ENCODE measurements at places on chromosomes 12 and 14.

DNA sequence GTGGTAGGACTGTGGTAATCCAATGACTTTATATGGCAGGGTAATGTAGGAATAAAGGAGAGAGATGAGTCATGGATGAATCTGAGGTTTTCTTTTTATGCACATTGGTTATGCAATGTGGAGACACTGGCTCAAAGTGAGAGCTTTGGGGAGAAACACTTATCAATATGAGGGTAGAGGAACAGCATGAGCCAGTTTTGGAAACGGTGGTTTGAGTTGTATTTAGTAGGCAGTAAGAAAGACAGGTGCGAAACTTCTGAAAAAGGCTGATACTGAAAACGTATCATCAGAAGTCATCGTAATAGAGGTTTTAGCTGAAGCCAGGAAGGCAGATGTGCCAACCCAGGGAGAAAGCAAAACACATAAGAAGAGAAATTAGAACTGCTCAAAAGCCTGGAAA lies 854.8 kb upstream of the SEL1L start:
- no peaks in the 10 kb centered on the region for H3K36me3 ChIP-seq
- no peaks in the 10 kb centered on the region for H3K27me3 ChIP-seq
- H3K4me3 ChIP-seq, result no peak overlapping the region
- no peaks in the 10 kb centered on the region for H3K4me1 ChIP-seq
- DNase-seq, result no peak

GRCh38 chr12:124744659-124745464 lies 118.8 kb downstream of the SCARB1 start:
- H3K4me3 ChIP-seq, result no peak overlapping the region
- H3K27ac ChIP-seq, result no peak overlapping the region
- H3K4me1 ChIP-seq, result peaks cover 7% of the 10 kb centered on the region
- peak; percentile 38 for DNase-seq

GRCh38 chr12:41919048-41919447 lies 225.6 kb downstream of the GXYLT1 start:
- no peaks in the 10 kb centered on the region for H3K36me3 ChIP-seq
- no peaks in the 10 kb centered on the region for H3K4me1 ChIP-seq
- H3K4me3 ChIP-seq, result no peak overlapping the region

GRCh38 chr14:32078023-32078857 lies 1.1 kb downstream of the ARHGAP5 start:
- H3K4me3 ChIP-seq, result peak overlapping the region; percentile 95
- H3K27me3 ChIP-seq, result peaks cover 4% of the 10 kb centered on the region
- H3K27ac ChIP-seq, result peak overlapping the region; percentile 84
- peaks cover 36% of the 10 kb centered on the region for H3K4me1 ChIP-seq
- H3K36me3 ChIP-seq, result no peaks in the 10 kb centered on the region

GRCh38 chr14:71139294-71139946 lies 232.2 kb downstream of the PCNX1 start:
- no peaks in the 10 kb centered on the region for H3K27me3 ChIP-seq
- no peak for DNase-seq
- no peak overlapping the region for H3K27ac ChIP-seq
- H3K4me3 ChIP-seq, result no peak overlapping the region
- peaks cover 24% of the 10 kb centered on the region for H3K4me1 ChIP-seq

- H3K4me1 ChIP-seq, result no peaks in the 10 kb centered on the region
- no peak for DNase-seq
- no peaks in the 10 kb centered on the region for H3K27me3 ChIP-seq
- no peak overlapping the region for H3K27ac ChIP-seq
Measured at GRCh38 chr12:102869571-102869970, 47.5 kb downstream of the PAH start.

DNA sequence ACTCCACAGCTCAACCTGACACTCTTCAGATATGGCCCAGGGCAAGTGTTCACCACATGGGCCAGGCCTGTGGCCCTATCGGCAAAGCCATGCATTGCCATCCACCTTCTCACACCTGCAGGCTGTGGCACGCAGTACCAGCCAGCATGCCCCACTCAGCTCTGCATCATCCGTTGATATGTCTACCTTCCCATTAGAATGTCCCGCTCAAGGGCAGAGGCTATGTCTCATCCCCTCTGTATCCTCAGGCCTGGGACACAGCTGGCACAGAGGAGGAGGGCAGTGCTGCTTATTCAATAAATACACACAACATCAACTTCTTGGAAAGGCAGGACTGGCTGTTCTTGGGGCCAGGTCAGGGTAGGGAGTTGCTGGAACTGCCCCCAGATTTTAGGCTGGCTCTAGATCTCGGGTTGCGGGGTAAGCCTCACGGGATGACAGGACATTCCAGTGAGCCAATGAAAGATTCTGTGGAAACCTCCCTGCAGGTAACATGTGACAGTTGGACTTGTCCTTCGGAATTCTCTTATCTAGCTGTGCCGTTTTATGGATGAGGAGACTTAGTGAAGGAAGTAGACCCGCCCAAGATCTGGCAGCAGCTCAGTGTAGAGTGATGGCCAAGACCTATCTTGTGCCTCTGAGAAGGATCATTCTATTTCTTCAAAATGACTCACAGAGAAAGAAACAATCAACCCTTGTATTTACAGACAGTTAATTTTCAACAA lies 25.6 kb downstream of the SYNE3 start:
- no peak overlapping the region for H3K4me3 ChIP-seq
- DNase-seq, result no peak
- no peaks in the 10 kb centered on the region for H3K4me1 ChIP-seq
- H3K27ac ChIP-seq, result no peak overlapping the region

DNA sequence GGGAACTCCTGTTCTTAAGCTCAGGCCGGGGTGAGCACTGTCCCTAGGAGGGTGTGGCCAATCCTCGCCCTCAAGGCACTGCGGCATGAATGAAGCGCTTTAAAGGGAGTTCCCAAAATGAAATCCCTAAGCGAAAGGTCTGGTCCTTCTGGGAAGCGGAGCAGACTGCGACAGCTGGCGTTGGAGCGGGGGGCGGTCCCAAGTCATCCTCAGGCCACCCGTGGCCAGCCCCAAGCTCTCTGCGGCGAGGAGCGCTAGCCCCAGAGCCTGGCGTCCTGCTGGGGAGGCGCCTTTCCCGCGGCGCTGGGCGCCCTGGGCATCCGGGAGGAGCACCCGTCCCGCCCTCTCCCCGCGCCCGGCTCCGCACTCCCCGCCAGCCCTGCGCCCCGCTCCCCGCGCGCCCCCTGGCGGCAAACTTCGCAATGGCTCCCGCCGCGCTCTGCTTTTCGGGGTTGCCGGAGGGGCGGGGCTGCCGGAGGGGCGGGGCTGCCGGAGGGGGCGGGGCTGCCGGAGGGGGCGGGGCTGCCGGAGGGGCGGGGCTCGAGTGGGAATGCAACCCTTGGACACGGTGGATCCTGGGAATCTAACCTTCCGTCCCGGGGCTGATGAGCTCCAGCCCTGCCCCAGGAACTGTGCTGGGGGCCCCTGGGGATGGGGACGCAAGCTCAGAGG lies 25.4 kb downstream of the ZBTB42 start:
- H3K27me3 ChIP-seq, result no peaks in the 10 kb centered on the region
- peak; percentile 84 for DNase-seq
- peaks cover 8% of the 10 kb centered on the region for H3K4me1 ChIP-seq
- H3K27ac ChIP-seq, result no peak overlapping the region
- no peaks in the 10 kb centered on the region for H3K36me3 ChIP-seq
- H3K4me3 ChIP-seq, result peak overlapping the region; percentile 51

DNA sequence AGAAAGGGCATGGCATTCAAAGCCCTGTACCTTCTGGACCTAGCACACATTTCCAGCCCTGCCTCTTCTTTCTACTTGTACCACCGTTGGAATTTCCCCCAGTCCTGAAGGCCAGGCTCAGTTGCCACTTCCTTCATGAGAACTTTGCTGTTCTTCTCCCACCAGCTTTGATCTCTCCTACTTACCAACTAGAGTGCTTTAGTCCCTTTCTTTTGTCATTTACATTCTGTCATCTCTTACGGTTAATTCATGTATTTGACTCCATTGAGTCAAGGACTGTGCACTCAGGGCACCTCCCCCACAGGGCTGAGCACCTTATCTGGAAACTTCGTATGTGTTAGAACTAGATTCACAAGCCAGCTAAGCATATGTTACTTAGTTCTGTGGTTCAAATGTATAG lies 26.3 kb downstream of the BICDL1 start:
- no peaks in the 10 kb centered on the region for H3K36me3 ChIP-seq
- no peak for DNase-seq
- no peak overlapping the region for H3K4me3 ChIP-seq
- H3K27me3 ChIP-seq, result no peaks in the 10 kb centered on the region

DNA sequence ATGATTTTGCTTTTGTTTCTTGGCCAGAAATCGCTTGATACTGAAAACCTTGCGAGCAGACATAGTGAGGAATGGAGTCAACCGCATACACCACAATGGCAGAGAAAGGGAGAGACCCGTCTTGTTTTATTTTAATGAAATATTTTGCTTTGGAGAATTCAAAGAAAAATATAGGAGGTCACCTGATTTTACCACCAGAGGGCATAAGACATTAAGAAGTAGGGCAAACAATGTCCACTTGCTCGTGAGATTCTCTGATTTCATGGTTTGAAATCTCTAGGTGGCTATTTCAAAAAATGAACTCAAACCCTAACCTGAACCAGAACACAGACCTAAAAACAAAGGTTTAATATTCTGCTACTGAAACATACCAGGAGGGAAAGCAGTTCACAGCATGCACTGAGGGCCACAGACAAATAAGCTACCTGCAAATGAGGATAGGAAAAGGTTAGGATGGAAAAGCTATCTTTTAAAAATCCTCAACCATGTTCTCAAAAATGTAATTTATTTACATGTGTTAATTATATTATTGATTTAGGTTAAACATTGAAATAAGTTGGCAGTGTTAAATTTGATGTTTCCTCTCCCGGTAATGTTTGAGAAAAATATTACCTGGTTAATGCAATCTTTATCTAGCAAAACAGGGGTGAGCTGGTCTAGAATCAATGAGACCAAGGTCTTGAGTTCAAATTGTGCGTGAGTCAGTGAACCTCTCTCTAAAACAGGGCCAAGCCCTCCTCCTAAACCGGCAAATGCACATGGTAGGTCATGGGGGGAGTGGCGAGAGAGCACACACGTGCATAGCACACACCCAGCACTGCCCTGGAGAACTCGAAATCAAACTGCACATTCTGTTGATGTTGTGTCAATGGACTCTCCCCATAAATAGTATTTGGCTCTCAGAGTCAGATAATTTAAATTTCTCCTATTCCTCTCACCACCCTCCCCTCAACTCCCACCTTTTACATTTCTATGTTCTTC lies 12.5 kb downstream of the IFNG-AS1 start:
- no peak overlapping the region for H3K4me3 ChIP-seq
- no peaks in the 10 kb centered on the region for H3K27me3 ChIP-seq
- H3K27ac ChIP-seq, result no peak overlapping the region
- no peaks in the 10 kb centered on the region for H3K36me3 ChIP-seq

DNA sequence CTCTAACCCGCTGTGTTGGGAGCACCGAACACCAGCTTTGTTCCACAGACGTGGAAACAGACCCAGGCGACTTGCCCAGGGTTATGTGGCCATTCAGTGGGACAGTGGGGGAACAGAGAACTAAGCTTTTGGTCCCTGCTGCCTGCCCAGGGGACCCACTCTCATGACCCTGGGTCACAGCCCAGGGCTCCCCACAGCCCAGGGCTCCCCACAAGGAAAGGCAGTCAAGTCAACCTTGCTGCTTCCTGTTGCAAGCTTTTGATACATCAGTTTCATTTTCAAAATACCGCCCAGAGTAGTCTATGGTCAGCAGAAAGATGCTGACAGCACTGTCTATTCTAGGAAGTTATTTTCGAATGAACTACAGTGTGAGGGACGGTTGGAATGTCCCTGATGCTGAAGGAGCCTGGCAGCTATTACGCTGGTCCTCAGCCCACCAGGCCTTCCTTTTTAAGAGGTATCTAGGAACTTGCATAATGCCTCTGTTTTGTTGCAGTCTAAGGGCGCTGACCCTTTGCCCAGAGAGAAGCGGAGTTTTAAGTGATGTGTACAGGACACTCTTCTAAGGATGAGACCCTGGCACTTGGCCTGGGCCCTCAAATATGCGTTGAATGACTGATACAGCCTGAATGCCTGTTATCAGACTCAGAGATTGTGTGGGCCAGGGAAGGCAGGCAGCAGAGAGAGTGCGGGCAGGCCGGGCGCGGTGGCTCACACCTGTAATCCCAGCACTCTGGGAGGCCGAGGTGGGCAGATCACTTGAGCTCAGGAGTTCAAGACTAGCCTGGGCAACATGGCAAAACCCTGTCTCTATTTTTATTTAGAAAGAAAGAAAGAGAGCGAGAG lies 12.6 kb upstream of the TTC7B start:
- H3K4me1 ChIP-seq, result peaks cover 20% of the 10 kb centered on the region
- H3K36me3 ChIP-seq, result no peaks in the 10 kb centered on the region
- peak overlapping the region; percentile 50 for H3K27ac ChIP-seq
- no peak for DNase-seq
